ENCODE measurements at places on chromosomes 2 and 18.

- H3K4me1 ChIP-seq = peaks cover 23% of the 10 kb centered on the region
- H3K27me3 ChIP-seq = no peaks in the 10 kb centered on the region
- no peak overlapping the region for H3K4me3 ChIP-seq
- H3K36me3 ChIP-seq = no peaks in the 10 kb centered on the region
- DNase-seq = no peak
Measured at GRCh38 chr2:220504938-220505503, 877.6 kb downstream of the SLC4A3 start.

DNA sequence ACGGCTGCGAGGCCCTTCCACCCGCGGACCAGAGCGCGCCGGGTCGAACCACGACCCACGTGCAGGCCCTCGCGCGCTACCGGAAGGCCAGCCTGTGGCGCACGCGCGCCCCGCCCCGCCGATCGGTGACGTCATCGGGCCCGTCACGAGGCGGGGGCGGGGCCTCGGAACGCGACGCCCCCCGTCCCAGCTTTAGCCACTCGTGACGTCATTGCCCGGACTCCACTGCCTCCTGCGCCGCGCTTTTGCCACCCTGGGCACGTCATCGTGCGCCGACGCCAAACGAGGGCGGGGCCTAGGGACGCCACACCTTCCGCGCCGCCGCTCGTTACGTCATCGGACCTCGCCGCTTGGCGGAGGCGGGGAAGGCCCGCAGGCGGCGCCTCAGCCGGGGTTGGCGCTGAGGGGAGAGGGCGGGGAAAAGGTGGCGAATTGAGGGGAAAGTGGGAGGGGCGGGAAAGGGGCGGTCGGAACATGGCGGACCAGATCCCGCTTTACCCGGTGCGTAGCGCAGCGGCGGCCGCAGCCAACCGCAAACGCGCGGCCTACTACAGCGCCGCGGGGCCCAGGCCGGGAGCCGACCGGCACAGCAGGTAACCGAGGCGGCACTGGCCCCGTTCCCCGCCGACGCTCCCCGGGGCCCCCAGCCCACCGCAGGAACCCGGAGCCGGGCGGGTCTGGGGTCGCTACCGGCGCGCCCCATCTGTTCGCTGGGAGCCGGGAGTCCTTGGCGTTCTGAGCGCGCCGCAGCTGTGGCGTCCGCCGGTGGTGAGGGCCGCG lies at the start of gene ATP9B:
Gene ATP9B (plus strand): TSS at position 458 of the 780 bp plus-strand sequence. CDS start 17 bp downstream, at position 475.
- H3K4me3 ChIP-seq = peak within 1 kb of the TSS; percentile 83
- H3K36me3 ChIP-seq = no peaks in the 10 kb centered on the region
- H3K27me3 ChIP-seq = peaks cover 7% of the 10 kb centered on the region

- H3K27me3 ChIP-seq = no peaks in the 10 kb centered on the region
- H3K36me3 ChIP-seq = no peaks in the 10 kb centered on the region
- no peaks in the 10 kb centered on the region for H3K4me1 ChIP-seq
- no peak for DNase-seq
Measured at GRCh38 chr2:29245742-29246382, 130.6 kb downstream of the CLIP4 start.

DNA sequence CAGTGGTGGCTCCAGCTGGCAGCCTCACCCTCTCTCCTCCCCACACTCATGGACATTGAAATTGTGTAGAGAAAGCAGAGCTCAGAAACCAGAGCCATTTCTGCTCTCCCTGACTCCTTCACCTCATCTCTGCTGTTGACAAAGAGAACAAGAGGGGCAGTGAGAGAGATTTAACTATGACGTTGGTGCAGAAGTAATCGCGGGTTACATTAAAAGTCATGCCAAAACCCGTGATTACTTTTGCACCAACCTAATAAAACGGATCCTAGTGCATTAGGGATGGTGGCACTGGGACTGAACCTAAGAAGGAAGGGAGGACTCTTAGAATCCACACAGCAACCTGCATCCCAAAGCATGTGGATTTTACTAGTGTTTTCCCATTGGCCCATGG lies 113.3 kb upstream of the CDC42EP3 start:
- DNase-seq = no peak
- no peaks in the 10 kb centered on the region for H3K4me1 ChIP-seq
- H3K27ac ChIP-seq = no peak overlapping the region
- no peaks in the 10 kb centered on the region for H3K27me3 ChIP-seq
- H3K4me3 ChIP-seq = no peak overlapping the region
- no peaks in the 10 kb centered on the region for H3K36me3 ChIP-seq

GRCh38 chr2:27078267-27079194 lies at the start of gene EMILIN1:
EMILIN1 (plus strand) TSS chr2:27078615; CDS start chr2:27079066, 451 bp downstream.
- no peak within 1 kb of the TSS for H3K4me3 ChIP-seq
- H3K4me1 ChIP-seq = no peaks in the 10 kb centered on the region
- no peaks in the 10 kb centered on the region for H3K36me3 ChIP-seq
- H3K27ac ChIP-seq = no peak within 1 kb of the TSS

- no peak within 1 kb of the TSS for H3K27ac ChIP-seq
- H3K4me3 ChIP-seq = no peak within 1 kb of the TSS
- H3K4me1 ChIP-seq = no peaks in the 10 kb centered on the region
- no peaks in the 10 kb centered on the region for H3K27me3 ChIP-seq
- DNase-seq = peak; percentile 47
- H3K36me3 ChIP-seq = no peaks in the 10 kb centered on the region
Measured at GRCh38 chr2:223601932-223602666, at the start of gene SCG2. SCG2 (minus strand) TSS chr2:223602361; CDS start chr2:223599282, 3,079 bp downstream.

DNA sequence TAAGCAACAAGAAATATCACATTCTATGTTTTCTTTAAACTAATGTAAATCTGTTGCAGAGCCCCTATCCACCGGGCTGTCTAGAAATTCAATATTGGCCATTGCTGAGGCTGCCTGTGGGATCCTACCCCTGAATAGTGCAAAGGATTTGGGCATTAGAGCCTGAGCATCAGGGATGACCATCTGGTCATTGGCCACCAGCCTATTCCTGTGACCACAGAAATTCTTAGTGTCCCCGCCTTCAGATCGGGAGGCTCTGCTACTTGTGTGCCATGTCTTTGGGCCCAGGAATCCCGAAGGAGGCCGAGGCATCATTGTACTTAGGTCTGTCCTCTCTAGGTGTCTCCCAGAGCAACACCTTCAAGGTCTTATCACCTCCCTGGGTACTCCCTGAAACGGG lies 73.8 kb downstream of the HRH4 start:
- no peaks in the 10 kb centered on the region for H3K4me1 ChIP-seq
- no peak overlapping the region for H3K4me3 ChIP-seq
- DNase-seq = no peak
- no peak overlapping the region for H3K27ac ChIP-seq
- no peaks in the 10 kb centered on the region for H3K36me3 ChIP-seq

GRCh38 chr2:134469516-134470115 lies 215.7 kb downstream of the MGAT5 start:
- H3K27ac ChIP-seq = no peak overlapping the region
- no peaks in the 10 kb centered on the region for H3K36me3 ChIP-seq
- no peak overlapping the region for H3K4me3 ChIP-seq
- no peaks in the 10 kb centered on the region for H3K27me3 ChIP-seq
- H3K4me1 ChIP-seq = no peaks in the 10 kb centered on the region

GRCh38 chr2:234444893-234445292 lies 52.0 kb downstream of the ARL4C start:
- H3K4me3 ChIP-seq = no peak overlapping the region
- DNase-seq = no peak
- peaks cover 2% of the 10 kb centered on the region for H3K4me1 ChIP-seq
- no peak overlapping the region for H3K27ac ChIP-seq
- no peaks in the 10 kb centered on the region for H3K36me3 ChIP-seq

GRCh38 chr2:166485558-166486178 lies 8.4 kb downstream of the SCN7A start:
- no peaks in the 10 kb centered on the region for H3K27me3 ChIP-seq
- no peak for DNase-seq
- H3K4me3 ChIP-seq = no peak overlapping the region
- no peaks in the 10 kb centered on the region for H3K36me3 ChIP-seq
- no peaks in the 10 kb centered on the region for H3K4me1 ChIP-seq

DNA sequence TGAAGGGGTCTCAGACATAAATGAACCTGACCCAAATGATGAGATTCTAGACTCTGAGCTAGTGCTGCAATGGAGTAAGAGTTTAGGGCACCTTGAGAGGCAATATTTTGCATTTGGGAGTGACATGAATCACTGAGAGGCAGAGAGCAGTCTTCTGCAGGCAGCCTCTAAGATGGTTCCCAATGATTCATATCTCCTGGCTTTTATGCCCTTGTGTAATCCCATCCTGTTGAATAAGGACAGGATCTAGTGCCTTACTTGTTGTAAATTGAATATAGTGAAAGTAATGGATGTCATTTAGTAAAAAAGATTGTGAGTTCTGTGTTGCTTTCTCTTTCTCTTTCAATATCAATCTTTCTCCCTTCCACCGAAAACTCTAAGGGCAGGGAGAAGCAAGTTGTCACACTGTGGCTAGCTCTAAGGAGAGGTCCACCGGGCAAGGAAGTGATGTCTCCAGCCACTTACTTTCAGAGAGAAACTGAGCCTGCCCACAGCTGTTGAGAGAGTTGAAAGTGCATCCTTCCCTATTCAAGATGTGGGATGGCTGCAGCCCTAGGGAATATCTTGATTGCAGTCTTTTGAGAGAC lies 144.7 kb downstream of the TRIB2 start:
- no peak overlapping the region for H3K4me3 ChIP-seq
- no peaks in the 10 kb centered on the region for H3K4me1 ChIP-seq
- H3K27ac ChIP-seq = no peak overlapping the region
- no peaks in the 10 kb centered on the region for H3K27me3 ChIP-seq
- DNase-seq = no peak

DNA sequence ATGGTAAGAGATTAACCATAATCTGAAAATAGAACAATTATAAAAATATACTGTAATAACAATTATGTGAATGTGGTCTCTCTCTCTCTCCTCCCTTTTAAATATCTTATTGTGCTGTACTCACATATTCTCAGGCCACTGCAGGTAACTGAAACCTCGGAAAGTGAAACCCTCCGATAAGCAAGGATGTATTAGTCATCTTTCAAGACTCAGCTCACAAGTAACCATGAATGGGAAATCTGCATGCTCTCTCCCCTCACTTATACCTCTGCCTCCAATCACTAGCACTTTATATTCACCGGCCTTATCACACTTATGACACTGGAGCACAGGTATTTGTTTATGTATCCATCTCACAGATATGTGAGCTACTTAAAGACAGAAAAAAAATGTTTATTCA lies 139.7 kb downstream of the LRP2 start:
- H3K36me3 ChIP-seq = no peaks in the 10 kb centered on the region
- H3K4me1 ChIP-seq = no peaks in the 10 kb centered on the region
- H3K27me3 ChIP-seq = no peaks in the 10 kb centered on the region
- H3K4me3 ChIP-seq = no peak overlapping the region
- H3K27ac ChIP-seq = no peak overlapping the region

- no peaks in the 10 kb centered on the region for H3K36me3 ChIP-seq
- no peak for DNase-seq
- peaks cover 6% of the 10 kb centered on the region for H3K4me1 ChIP-seq
- peaks cover 5% of the 10 kb centered on the region for H3K27me3 ChIP-seq
- H3K27ac ChIP-seq = no peak overlapping the region
Measured at GRCh38 chr2:148877403-148877740, 2.3 kb downstream of the KIF5C start.

GRCh38 chr2:127995725-127996124 lies 32.1 kb downstream of the SAP130 start:
- no peaks in the 10 kb centered on the region for H3K27me3 ChIP-seq
- H3K36me3 ChIP-seq = peaks cover 41% of the 10 kb centered on the region
- no peaks in the 10 kb centered on the region for H3K4me1 ChIP-seq

GRCh38 chr2:157592948-157593347 lies 35.7 kb downstream of the ACVR1C start:
- 0 out of 2 replicates have a peak, but pooled peaks cover 2% of the 10 kb centered on the region for H3K27me3 ChIP-seq
- no peaks in the 10 kb centered on the region for H3K36me3 ChIP-seq
- H3K4me1 ChIP-seq = no peaks in the 10 kb centered on the region
- H3K27ac ChIP-seq = no peak overlapping the region
- no peak for DNase-seq

DNA sequence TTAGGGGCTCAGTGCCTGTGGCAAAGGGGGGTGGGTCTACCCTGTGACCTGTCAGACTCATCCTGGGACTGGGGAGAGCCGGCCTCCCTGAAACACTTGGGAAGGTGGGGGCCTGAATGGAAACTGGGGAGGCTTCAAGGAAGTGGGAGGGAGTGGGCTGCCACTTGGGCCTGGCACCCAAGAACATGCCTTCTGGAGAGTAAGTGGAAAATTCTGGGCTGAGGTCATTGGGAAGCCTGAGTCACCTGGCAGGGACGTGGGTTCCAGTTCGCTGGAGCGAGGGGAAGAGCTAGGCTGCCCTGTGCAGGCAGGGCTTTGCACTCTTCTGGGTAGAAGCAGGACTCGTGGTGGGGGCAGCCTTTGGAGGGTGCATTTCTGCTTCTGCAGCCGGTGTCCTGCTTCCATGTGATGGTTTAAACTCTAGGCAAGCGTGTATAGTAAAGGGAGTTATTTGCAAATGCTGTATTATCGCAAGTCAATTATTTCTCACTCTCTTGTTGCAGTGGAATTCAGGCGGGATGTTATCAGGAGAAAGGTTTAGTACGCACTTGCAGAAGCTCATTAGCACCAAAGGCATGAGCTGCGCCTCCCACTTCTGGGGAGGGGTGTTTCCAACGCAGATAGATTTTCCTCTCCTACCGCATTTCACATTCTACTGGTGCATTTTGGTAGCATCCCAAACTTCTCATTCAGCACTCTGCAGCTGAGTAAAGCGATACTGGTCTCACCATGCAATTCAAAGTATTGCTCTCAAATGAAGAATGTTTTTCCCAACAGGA lies 3.8 kb downstream of the LRRFIP1 start:
- no peak for DNase-seq
- no peaks in the 10 kb centered on the region for H3K36me3 ChIP-seq

GRCh38 chr2:14535156-14535555 lies 97.4 kb upstream of the LRATD1 start:
- no peak overlapping the region for H3K4me3 ChIP-seq
- H3K27me3 ChIP-seq = no peaks in the 10 kb centered on the region
- H3K36me3 ChIP-seq = no peaks in the 10 kb centered on the region
- no peak for DNase-seq
- H3K4me1 ChIP-seq = no peaks in the 10 kb centered on the region

GRCh38 chr2:216348756-216349308 lies 23.5 kb downstream of the MARCHF4 start:
- no peak overlapping the region for H3K27ac ChIP-seq
- no peak overlapping the region for H3K4me3 ChIP-seq
- H3K36me3 ChIP-seq = no peaks in the 10 kb centered on the region
- no peak for DNase-seq
- H3K4me1 ChIP-seq = peaks cover 28% of the 10 kb centered on the region

GRCh38 chr2:100141906-100142305 lies 484 bp downstream of the AFF3 start:
- no peak overlapping the region for H3K4me3 ChIP-seq
- no peaks in the 10 kb centered on the region for H3K27me3 ChIP-seq
- DNase-seq = no peak
- no peaks in the 10 kb centered on the region for H3K4me1 ChIP-seq
- H3K36me3 ChIP-seq = no peaks in the 10 kb centered on the region

GRCh38 chr18:4412286-4412685 lies 42.8 kb downstream of the DLGAP1 start:
- H3K27me3 ChIP-seq = no peaks in the 10 kb centered on the region
- H3K36me3 ChIP-seq = no peaks in the 10 kb centered on the region
- DNase-seq = no peak
- no peak overlapping the region for H3K4me3 ChIP-seq

GRCh38 chr18:906416-907114 lies 1.9 kb downstream of the ADCYAP1 start:
- H3K4me3 ChIP-seq = peak overlapping the region; percentile 40
- H3K36me3 ChIP-seq = no peaks in the 10 kb centered on the region
- H3K4me1 ChIP-seq = peaks cover 30% of the 10 kb centered on the region
- H3K27me3 ChIP-seq = peaks cover 99% of the 10 kb centered on the region

GRCh38 chr2:238132463-238133450 lies 5.7 kb upstream of the KLHL30 start:
- no peak overlapping the region for H3K27ac ChIP-seq
- no peaks in the 10 kb centered on the region for H3K27me3 ChIP-seq
- no peak for DNase-seq

GRCh38 chr2:56754066-56754615 lies 570.4 kb downstream of the CCDC85A start:
- no peaks in the 10 kb centered on the region for H3K4me1 ChIP-seq
- no peak overlapping the region for H3K4me3 ChIP-seq
- H3K27me3 ChIP-seq = no peaks in the 10 kb centered on the region
- DNase-seq = no peak
- H3K36me3 ChIP-seq = no peaks in the 10 kb centered on the region
